Choroid plexus epithelial cell (primary cell): ENCODE measurements at places on chromosomes 6 and 20.

GRCh38 chr6:125554456-125554855 is 195.0 kb upstream of the HEY2 start:
- no peak for DNase-seq

- DNase-seq = no peak
These were observed 193.7 kb downstream of the CDH4 start for GRCh38 chr20:61445741-61446140.

- DNase-seq = no peak
These were observed 208.0 kb upstream of the SASH1 start for GRCh38 chr6:148134592-148134991.

GRCh38 chr6:42659806-42660205 is 62.6 kb downstream of the PRPH2 start:
- no peak for DNase-seq
